ENCODE measurements at places on chromosomes 3 and 15. TPM values are rescaled to one million over a fixed set of nuclear protein-coding genes. Genes with fewer than 3 reads are reported as not detected.

Gene C3orf49
- total RNA-seq, result not detected

Gene CELSR3
- total RNA-seq, result 1.0 TPM

Gene HEG1
- 19.3 TPM for total RNA-seq

Gene ISLR
- total RNA-seq, result 0.08 TPM

Gene LRRC31
- not detected for total RNA-seq

Gene HIGD2B
- not detected for total RNA-seq

Gene HDC
- not detected for total RNA-seq

Gene WNT7A
- total RNA-seq, result 24.1 TPM

Gene DAZL
- total RNA-seq, result not detected

Gene DUOXA1
- total RNA-seq, result 30.6 TPM

Gene CGNL1
- under 0.01 TPM for total RNA-seq

Gene SHQ1
- 11.3 TPM for total RNA-seq

Gene SLC35G2
- total RNA-seq, result 7.3 TPM

Gene XYLB
- 2.5 TPM for total RNA-seq

Gene GNAT1
- not detected for total RNA-seq

Gene EPHA3
- not detected for total RNA-seq

Gene SV2B
- under 0.01 TPM for total RNA-seq

Gene CA12
- 107 TPM for total RNA-seq

Gene TSPAN3
- total RNA-seq, result 86.9 TPM

Gene MME
- total RNA-seq, result 2.9 TPM

Gene NMNAT3
- 4.0 TPM for total RNA-seq

Gene WDR72
- total RNA-seq, result 0.19 TPM

Gene CFAP100
- not detected for total RNA-seq

Gene NSMCE3
- 9.6 TPM for total RNA-seq

Gene CHST2
- total RNA-seq, result 9.5 TPM

Gene GOLGA8G
- not detected for total RNA-seq

Gene MAP1A
- 0.42 TPM for total RNA-seq

Gene ASB14
- not detected for total RNA-seq

Gene CHDH
- 0.08 TPM for total RNA-seq

Gene REC114
- not detected for total RNA-seq

Gene STRIT1
- total RNA-seq, result not detected

Gene ERICH6
- total RNA-seq, result not detected

Gene TAMM41
- total RNA-seq, result 11.5 TPM

Gene SEMA3G
- total RNA-seq, result not detected

Gene NMD3
- 54.7 TPM for total RNA-seq

Gene IGF1R
- total RNA-seq, result 33.6 TPM

Gene DZIP1L
- total RNA-seq, result 5.5 TPM

Gene PLSCR4
- 1.3 TPM for total RNA-seq

Gene CILP
- total RNA-seq, result not detected

Gene RFX7
- total RNA-seq, result 5.8 TPM

Gene SPESP1
- total RNA-seq, result 9.2 TPM

Gene ZNF501
- 2.5 TPM for total RNA-seq

Gene DNAH12
- total RNA-seq, result not detected

Gene HPS3
- 12.7 TPM for total RNA-seq

Gene SLC24A5
- total RNA-seq, result not detected

Gene OR5K2
- total RNA-seq, result not detected

Gene TSC22D2
- total RNA-seq, result 8.0 TPM

Gene CDCP1
- total RNA-seq, result 155 TPM

Gene IQCB1
- total RNA-seq, result 16.7 TPM

Gene NDUFB4
- 130 TPM for total RNA-seq

Gene SOX2
- total RNA-seq, result not detected

Gene CCR8
- not detected for total RNA-seq
